ENCODE measurements at places on chromosomes 3 and 15. TPM values are rescaled to one million over a fixed set of nuclear protein-coding genes. Genes with fewer than 3 reads are reported as not detected.

- no peak for DNase-seq
These were observed 8.0 kb downstream of the MESP1 start for GRCh38 chr15:89743011-89743410.

DNA sequence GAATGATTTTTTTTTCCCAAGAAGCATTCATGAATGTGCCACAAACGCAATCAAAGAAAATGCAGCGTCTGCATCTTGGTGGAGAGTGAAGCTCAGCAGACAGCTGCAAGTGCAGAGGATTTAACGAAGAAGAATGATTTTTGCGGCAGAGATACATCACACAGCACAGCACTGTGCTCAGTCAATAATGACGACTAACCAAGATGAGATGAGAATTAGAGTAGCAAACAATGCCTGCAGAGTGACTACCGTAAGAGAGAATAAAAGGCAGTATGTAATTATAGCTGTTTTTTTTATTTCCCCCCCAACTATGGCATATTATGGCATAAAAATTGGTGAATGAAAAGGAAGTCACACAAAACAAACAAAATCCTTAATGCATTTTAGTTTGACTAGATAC is 218.0 kb upstream of the ROBO1 start:
- DNase-seq, result no peak

Gene TLR9
- polyA plus RNA-seq, result 0.43 TPM

Gene ARRDC4
- 19.9 TPM for polyA plus RNA-seq

GRCh38 chr15:38788918-38789317 is 224.3 kb upstream of the RASGRP1 start:
- no peak for DNase-seq

DNA sequence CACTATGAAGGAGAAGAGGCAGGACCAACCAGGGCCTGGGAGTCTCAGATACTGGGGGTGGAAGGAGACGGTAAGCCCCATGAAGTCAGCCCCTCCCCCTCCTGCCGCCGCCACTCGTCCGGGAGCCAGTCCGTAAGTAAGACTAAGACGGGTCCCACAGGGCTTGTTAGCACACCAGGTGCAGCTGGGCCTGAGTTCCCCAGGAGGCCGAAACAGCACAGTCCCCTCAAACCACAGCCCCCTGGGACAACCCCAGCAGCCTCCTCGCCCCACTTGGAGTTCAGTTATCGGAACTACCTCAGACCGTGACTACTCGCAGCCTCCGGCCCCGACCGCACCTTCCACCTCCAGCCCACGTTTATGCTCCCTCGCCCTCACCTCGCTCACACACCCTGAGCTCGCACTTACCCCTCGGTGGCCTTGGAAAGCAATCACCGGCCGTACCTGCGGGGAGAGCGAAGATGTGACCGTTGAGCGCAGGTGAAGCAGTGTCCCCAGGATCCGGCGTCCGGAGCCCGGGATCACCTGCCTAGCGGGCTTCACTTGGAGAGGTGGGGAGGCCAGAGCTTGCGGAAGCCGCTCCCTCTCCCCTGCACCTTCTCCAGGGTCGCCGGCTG is 557 bp downstream of the ELL3 start:
- DNase-seq, result no peak

- no peak for DNase-seq
These were observed 1.7 kb upstream of the SETD5 start for GRCh38 chr3:9395570-9396300.

Gene ANKRD63
- polyA plus RNA-seq, result not detected

DNA sequence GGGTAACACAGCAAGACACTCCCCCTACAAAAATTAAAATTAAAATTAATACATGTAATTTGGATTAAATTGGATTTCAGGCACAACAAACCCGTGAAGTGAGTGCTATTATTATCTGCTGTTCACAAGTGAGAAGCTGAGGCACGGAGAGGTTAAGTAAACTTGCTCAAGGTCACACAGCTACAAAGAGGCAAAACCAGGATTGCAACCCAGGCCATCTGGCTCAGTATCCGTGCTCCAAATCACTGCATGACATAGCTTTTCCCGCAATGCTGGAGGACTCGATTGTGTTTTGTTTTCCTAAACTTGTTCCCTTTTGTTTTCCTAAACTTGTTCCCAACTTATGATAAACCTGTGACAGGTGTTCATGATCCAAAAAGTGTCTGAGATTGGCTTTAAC is 19.9 kb upstream of the C15orf39 start:
- no peak for DNase-seq

DNA sequence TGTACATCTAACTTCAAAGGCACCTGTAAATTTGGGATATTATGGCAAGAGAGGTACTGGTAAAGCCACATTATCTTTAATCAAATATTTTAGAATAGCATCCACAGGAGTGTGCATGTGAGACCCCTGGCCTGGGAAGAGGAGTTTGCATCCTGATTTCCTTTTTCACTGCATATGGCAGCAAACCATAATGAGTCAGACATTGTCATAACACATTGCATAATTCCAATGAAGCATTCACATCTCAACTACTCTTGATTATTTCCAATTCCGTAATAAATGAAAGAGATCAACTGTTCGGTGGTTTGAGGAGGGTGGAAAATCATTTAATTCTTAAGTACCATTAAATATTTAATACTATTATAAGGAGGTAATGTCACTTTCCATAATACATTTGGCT is 215.0 kb downstream of the MECOM start:
- DNase-seq, result no peak

Gene IL20RB
- polyA plus RNA-seq, result 0.47 TPM

- no peak for DNase-seq
These were observed 1029.2 kb downstream of the OTOL1 start for GRCh38 chr3:162525771-162526170.

DNA sequence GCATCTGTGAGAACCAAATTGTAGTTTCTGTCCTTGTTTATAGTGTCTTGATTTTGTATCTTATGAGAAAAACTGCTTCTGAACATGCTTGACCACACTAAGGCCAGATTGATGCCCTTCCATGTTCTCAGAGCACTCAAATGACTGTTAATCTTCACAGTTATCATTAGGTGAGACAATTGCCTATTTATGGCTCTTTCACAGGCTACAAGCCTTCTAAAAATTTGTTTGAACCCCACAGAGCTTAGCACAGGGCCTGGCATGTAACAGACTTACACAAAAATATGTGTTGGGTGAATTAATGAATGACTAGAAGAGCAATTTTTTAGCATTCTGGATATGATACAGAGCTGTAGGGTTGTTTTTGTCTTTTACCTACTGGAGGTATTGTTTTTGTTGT is 43.1 kb downstream of the BTLA start:
- DNase-seq, result no peak

DNA sequence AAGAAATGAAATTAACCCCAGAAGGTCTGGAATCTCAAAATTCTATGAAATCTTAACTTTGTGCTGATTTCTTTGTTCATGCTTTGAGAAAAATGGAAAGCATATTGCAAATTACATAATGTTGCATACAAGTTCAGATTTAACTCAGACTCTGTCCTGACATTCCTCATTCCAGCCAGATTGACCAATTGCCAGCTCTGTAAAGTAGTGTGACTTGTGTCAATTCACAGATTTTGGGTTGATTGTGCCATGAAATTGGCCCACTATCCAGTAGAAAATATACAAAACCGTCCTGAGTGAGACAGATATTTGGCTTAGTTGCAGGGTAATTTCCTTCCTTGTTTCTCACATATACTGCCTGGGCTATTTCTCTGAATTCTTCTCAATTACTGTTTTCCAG is 1312.6 kb downstream of the ROBO1 start:
- DNase-seq, result no peak

Gene WDR93
- not detected for polyA plus RNA-seq

- no peak for DNase-seq
These were observed 80.1 kb downstream of the SNRK start for GRCh38 chr3:43366481-43366880.

DNA sequence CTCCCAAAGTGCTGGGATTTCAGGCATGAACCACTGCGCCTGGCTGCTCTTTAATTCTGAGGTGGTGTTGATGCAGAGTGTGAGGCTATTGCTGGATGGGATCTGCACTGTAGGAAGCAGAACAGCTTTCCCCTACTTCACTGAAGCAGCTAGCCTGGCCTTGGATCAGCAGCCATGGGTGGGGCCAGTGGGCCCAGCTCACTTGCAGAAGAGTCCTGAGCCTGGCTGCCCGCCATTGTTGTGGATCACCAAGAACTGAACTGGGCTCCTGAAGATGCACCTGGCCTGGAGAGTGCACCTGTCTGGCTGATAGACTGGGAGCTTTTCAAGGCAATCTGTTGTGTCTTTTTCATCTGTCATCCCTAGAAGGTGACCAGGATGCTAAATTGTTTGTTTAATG is 11.9 kb downstream of the TLNRD1 start:
- DNase-seq, result no peak

Gene PTPRG
- not detected for polyA plus RNA-seq

DNA sequence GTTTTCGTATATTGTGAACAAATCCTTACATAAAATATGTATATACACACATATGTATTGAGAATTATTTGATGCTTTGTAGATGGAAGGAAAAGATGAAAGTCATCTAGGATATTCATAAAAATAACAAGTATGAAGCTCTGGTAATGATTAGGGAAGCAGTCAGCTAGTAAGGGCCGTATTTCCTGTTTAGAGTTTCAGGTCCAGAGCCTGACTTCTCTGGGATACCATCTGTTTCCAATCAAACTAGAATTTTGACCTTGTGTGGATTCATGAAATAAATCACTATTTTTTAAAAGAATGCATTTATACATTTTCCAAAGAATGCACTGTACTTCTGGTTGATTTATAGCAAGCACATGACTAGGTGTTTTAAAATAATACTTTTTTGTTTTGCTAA is 156.1 kb upstream of the CGNL1 start:
- DNase-seq, result no peak

DNA sequence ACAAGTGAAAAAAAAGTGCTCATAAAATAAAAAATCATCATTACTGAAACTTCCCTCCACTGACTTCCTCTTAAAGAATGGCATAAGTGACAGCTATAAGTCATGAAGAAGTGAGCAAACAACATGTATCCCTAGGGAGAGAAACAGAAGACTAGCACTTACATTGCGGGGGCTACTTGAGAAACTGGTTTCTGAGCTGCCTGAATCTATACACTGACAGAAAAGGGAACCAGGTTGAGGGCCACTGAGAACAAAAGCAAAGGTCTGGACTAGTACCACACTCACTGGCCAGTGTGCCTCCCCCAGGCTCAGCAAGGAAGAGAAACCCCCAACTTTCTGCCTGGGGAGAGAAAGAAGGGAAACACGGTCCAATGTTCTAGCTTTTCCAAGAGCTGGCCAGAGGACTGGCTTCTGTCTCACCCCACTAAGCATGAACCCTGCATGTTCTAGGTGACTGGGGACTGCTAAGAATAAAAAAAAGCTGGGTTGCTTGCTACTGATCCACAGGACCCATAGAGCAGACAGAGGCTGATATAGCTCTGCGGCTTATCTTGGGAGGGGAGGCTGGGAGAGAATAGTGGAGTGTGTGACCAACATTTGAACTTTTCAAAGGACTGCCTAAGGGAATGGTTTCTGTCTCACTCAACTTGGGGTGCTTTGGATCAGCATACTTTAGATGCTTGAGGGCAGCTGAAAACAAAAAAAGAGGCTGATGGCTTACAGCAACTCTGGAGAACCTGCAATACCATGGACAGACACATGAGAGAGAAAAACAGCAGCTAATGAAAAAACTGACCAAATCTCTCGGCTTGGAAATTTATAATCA is 8.1 kb downstream of the RAD18 start:
- no peak for DNase-seq

DNA sequence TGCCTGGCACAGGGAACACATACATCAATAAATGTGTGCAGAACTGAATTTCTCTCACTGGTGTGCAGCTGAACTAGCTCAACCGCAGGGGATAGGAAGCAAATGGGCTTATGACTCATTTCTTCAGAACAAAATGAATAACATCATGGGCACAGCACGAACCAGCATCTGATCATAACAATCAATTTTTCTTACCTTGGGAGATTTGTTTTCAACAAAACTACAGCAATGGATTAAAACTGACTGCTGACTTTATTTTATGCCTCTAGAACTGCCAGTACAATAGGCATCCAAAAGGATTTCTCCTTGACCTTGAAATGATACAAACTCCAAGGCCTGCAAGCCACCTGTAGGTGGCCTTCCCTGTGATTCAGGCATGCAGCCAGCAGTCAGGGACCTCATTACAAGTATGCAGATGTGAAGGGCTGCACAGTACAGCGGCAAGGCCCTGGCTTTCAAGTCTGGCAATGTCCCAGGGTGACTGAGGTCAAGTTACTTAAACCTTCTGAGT is 26.1 kb downstream of the TAMM41 start:
- no peak for DNase-seq

- DNase-seq, result no peak
These were observed 9.3 kb upstream of the C15orf61 start for GRCh38 chr15:67511606-67512005.

DNA sequence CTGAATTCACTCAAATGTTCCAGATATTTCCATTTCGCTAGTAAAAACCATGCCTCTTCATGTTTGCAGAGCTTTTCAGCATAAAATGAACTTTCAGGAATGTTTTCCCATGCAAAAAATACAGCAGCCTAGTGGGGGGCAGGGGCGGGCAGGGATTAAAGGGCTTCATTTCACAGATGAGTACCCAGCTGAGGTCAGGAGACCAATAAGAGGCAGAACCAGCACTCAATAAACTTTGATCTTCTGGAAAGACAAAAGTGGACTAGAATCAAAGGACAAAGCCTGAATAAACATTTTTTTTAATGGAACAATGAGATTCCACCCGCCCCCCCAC is 8.0 kb downstream of the KLHL25 start:
- DNase-seq, result no peak

- no peak for DNase-seq
These were observed 5.0 kb upstream of the ATP8B4 start for GRCh38 chr15:50123861-50124557.

Gene NECTIN3
- not detected for polyA plus RNA-seq

DNA sequence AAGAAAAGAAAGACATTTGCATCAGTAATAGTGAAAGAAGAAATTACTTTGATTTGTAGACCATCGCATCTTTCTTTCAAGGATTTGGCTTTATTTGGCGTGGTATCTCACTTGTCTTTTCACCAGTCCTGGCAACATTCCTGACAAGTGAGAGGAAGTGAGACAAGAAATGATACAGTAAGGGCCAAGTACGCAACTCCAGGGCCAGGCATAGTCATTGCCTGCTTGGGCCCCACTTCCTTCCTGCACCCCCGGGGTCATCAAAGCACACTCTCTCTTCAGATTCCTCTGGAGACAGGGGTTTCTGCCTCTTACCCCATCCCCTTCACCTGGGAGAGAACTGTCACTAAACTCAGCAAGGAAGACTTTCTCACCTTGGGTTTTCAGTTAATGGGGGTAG is 55.1 kb downstream of the CD47 start:
- peak; percentile 67 for DNase-seq

Gene TP63
- not detected for polyA plus RNA-seq

Gene MAP1A
- not detected for polyA plus RNA-seq

DNA sequence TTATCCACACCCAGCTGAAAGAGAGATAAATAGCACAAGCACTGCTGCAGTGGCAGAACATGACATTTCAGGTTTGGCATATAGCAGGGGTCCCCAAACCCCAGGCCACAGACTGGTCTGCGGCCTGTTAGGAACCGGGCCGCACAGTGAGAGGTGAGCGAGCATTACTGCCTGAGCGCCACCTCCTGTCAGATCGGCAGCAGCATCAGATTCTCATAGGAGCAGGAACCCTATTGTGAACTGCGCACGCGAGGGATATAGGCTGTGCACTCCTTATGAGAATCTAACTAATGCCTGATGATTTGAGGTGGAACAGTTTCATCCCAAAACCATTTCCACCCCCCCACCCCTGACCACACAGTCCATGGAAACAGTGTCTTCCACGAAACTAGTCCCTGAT is 54.6 kb downstream of the CCR4 start:
- no peak for DNase-seq

- DNase-seq, result no peak
These were observed 30.7 kb downstream of the CLEC3B start for GRCh38 chr3:45056608-45057301.

Gene TEX55
- polyA plus RNA-seq, result not detected

Measured in CD14-positive monocyte (primary cell).